DMS53 (cell line): ENCODE measurements at places on chromosomes 11 and 22.

DNA sequence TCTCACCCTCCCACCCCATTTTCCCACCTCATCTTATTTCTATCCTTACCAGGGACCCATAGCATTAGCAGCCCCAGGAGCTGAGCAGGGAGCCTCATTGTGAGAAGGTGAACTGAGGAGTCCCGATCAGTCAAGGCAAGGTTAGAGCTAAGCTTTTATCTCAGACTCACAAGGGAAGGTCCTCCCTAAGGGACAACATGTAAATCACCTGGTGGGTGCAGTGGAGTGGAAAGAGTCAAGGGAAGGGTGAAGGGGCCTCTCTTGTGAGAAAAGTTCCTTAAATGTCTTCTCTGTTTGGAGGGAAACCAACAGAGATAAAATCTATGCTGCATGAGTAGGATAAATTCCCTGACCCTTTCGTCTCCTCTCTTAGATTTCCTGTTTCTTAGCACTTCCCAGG lies 85.9 kb downstream of the GAB4 start:
- no peak for DNase-seq

- no peak for DNase-seq
These were observed 71.6 kb downstream of the KCNQ1 start for GRCh38 chr11:2516276-2517015.

DNA sequence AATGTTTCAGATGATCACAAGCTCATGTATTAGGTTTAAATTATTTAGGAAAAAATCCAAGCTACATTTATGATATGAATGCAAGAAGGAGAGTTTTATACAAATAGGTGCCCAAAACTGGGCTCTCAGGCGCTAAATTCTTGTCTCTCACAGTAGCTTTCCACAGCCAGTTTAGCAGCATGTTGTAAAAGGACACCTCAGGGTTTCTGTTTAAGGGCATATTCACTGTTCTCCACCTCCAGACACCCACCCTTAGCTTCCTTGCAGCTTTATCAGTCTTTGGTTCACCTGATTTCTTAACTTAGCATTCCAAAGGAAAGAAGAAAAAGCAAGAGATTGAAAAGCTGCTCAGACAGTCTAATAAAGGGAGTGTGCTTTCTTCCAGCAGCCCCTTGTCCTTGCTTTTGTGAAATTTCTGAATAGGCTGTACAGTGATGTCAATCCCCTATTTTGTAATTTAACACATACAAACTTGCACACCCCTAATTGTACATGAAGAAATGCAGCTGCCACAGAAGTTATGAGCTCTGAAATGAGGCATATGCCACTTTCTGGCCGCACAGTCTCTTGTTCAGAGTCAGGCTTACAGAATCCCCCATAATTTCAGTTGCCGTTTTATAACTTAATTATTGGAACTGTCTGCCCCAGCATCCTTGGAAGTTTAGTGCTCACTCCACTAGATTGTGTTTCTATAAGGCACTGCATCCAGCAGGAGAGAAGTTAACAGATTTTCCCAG lies 262.1 kb downstream of the DDX10 start:
- DNase-seq, result no peak

DNA sequence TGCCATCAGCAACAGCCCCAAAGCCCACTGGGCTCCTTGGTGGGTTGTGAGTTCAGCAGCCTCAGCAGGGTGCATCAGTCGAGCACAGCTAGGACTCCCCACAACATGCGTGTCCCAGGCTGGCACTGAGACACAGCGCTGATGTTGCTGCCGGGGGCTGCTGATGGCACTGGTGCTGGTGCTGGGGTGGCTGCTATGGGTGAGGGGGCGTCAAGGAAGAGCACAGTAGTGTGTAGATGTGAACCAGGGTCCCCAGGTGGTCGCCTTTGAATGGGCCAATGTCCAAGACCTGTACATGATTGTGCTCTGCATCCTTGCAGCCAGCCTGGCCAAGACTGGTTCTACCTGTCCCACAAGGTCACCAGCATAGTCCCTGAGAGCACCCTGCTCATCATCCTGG lies 121.3 kb upstream of the SERPIND1 start:
- no peak for DNase-seq

- DNase-seq, result no peak
These were observed 26.9 kb downstream of the TPST2 start for GRCh38 chr22:26563022-26563421.

- DNase-seq, result peak; percentile 83
These were observed at the start of gene PITPNM1 for GRCh38 chr11:67504950-67505581. TSS of gene PITPNM1 (minus strand) at chr11:67505363. CDS start at chr11:67504180, 1,183 bp downstream.

DNA sequence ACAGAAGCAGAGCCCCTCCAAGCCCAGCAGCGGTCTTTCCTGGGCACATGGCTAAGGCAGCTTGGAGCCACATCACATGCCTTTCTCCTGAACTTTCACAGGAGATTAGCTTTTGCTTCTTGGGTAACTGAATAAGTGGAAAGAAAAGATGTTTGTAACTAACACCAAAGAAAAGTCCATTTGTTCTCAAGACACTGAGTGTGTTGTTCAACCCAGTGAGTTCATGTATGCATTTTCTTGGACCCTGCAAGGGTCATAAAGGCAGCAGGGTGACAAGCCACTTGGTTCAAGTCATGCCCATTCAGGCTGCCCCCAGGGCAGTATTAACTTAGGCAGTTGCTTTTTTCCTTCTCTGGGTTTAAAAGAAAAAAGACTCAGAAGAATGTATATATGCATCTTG lies 203.4 kb downstream of the FAM76B start:
- DNase-seq, result no peak

GRCh38 chr11:117597071-117597470 lies 199.9 kb downstream of the DSCAML1 start:
- peak; percentile 18 for DNase-seq

DNA sequence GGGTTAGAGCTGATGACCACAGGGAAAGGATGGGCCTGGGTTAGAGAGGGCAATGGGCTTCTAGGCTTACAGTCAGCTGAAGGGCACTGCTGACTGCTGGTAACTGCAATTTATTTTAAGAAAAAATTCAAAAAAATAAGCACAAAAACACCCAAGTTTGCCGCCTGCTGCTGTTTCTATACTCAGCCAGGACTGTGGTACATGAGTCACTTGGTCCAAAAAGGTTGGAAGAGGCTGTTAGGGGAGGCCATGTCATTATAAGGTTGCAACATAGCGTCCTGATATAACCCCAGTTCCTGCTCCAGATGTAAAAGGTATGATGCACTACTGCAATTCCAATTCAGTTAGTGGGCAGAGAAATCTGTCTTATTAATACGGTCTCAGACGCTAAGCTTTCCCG lies 98.9 kb downstream of the ETS1 start:
- no peak for DNase-seq

DNA sequence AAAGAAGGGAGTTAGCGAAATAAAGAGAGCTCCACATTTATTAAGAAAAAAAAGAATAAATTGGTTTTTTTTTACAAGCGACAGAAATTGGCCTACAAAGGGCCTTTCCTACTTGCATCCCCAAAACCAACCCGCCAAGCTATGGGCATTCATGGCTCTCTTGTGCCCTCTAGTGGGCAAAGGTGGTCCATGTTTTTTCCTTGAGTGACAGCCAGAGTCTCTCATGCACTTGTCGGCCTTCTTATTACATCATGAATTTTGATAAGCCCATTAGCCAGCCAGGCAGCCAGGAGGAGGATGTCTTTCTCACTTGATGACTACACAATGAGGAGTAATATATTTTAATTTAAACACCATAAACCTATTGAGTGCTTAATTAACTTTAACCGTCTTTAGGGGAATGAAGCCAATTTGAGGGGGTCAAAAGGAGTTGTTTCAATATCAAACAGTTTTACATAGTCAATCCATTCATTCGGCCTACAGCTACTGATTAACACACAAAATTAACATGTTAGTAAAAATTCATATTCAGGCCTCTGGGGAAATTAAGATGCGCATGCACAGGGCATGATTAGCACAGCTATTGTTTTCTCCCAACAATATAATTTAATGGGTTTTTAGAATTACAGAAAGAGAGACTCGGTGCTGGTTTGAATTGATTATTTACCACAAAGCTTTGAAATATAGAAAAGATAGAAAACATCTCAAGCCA lies 85.5 kb downstream of the RCN1 start:
- DNase-seq, result peak; percentile 77

- DNase-seq, result no peak
These were observed 68.0 kb upstream of the TCF20 start for GRCh38 chr22:42338479-42338878.

- DNase-seq, result no peak
These were observed 32.0 kb downstream of the LRRC32 start for GRCh38 chr11:76638270-76639197.

DNA sequence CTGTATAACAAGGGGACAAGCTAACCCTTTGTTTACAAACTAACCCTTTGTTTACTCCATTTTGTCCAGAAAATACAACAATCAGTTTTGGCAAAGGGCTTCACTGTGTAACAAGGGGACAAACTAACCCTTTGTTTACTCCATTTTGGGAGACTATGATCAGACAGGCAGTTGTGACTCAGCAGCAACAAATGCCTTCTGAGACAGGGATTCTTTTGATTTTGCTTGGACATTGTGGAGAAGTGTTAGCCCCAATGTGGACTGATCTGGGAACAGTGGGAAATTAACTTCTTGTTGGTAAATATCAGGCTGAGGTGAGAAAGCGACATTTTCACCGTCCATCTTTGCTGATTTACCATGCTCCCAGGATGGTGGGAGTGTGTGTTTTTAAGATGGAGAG lies 983 bp downstream of the EHF start:
- no peak for DNase-seq

GRCh38 chr11:27410272-27410671 lies 47.3 kb upstream of the CCDC34 start:
- no peak for DNase-seq

DNA sequence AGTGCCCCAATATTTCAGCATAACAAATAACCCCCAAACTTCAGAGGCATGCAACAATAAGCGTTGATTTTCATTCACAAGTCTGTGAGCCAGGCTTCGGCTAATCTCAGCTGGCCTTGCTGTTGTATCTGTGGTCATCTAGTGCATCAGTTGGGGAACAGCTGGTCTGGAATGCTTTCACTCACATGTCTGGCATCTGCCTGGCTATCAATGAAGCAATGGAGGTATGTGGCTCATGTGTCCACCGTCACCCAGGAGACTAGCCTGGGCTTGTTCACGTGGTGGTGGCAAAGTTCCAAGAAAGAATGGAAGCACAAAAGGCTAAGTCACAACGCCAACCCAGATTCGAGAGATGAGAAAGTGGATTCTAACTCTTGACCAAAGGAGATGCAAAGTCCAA lies 304.8 kb upstream of the ISX start:
- DNase-seq, result no peak

DNA sequence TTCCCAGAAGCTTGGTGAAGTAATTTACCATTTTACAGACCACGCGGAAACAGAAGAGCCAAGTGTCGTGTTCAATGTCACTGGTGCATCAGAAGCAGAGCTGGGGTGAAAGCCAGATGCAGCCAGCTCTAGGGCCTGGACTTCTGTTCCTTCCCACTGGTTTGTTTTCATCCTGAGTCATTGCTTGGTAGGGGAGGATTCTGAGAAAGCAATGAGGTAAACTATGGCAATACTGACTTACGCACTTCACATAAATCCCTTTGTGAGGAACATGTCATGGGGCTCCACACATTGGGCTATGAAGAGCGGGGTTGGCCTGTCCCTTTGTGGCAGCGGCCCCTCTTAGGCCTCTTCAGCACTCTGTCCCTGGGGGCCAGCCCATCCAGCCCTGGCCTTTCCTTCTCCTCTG lies 52.4 kb upstream of the RBFOX2 start:
- DNase-seq, result no peak

- DNase-seq, result no peak
These were observed 67.3 kb upstream of the CSNK2A3 start for GRCh38 chr11:11420191-11420898.

GRCh38 chr11:9752091-9752490 lies 88.2 kb downstream of the SWAP70 start:
- no peak for DNase-seq

DNA sequence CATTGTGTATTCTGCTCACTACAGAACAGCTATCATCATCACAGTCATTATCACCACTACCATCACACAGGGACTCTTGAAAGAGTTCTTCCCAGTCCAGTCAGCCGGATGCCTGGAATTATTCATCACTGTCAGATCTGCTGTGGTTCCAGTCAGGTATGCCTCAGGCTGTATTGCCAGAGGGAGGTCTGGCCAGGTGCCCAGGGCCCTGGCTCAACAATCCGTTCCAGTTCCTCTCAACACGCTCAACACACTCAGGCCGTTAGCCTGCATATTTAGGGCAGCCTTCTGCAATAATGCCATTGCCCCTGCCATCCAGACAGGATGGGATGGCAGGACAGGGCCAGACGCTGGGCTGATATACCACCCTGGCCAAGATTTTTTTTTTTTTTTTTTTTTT lies 28.6 kb upstream of the RASL10A start:
- no peak for DNase-seq

- DNase-seq, result no peak
These were observed 452.3 kb downstream of the KCNA4 start for GRCh38 chr11:29564486-29564885.

- DNase-seq, result no peak
These were observed 75.6 kb upstream of the ARHGAP32 start for GRCh38 chr11:129267716-129268115.

- DNase-seq, result peak; percentile 23
These were observed 57.6 kb downstream of the SYN3 start for GRCh38 chr22:33000342-33001280.

- no peak for DNase-seq
These were observed 1519.7 kb upstream of the TENM4 start for GRCh38 chr11:80960381-80961029.

DNA sequence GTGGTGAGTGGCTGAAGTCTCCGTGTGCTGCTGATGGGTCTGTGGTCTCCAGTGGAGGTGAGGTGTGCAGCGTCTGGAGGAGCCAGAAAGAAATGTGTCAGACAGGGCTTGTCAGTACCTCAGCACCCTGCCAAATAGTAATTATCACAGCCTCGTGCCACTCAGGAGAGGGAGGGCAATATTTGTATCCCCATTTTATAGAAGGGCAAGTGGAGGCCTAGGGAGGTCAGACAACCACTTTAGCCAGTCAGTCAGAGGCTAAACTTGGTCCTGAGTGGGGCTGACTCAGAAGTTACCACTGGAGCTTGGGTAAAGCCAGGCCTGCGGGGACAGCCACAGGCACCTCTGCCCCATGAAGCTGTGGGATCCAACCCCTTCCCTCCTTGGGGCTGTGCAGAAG lies 11.5 kb upstream of the ELF5 start:
- DNase-seq, result no peak

GRCh38 chr11:60988658-60989057 lies 17.2 kb downstream of the CD6 start:
- DNase-seq, result no peak

DNA sequence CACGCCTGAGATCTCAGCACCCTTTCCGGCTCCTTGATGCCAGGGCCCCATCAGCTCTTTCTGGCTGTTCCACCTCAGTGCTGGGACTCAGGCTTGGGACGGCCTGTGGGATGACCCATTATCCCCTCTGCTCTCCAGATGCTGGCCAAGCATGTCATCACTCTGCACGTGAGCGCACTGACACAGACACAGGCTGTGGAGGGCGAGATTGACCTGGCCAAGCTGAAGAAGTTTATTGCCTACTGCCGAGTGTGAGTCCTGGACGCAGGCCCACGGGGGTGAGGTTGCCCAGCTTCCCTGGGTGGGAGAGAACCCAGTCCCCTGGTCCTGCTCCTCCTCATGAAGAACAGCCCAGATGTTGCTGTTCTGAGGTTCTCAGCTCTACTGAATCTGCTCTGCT lies 17.7 kb downstream of the MCM5 start:
- DNase-seq, result no peak

GRCh38 chr22:47151490-47151889 lies 389.0 kb downstream of the TBC1D22A start:
- no peak for DNase-seq
